ENCODE measurements at places on chromosomes 11 and 22. TPM values are rescaled to one million over a fixed set of nuclear protein-coding genes. Genes with fewer than 3 reads are reported as not detected.

The OR10D3 gene
- not detected for polyA plus RNA-seq

The CD3E gene
- polyA plus RNA-seq: 1.7 TPM

The FOLR2 gene
- polyA plus RNA-seq: 13.7 TPM

The OR52E6 gene
- not detected for polyA plus RNA-seq

The LSP1 gene
- polyA plus RNA-seq: 3.7 TPM
